ENCODE measurements at places on chromosomes 2 and 18. TPM values are rescaled to one million over a fixed set of nuclear protein-coding genes. Genes with fewer than 3 reads are reported as not detected.

The FLACC1 gene
- total RNA-seq: 0.27 TPM

The CFAP65 gene
- not detected for total RNA-seq

The HTRA2 gene
- 108 TPM for total RNA-seq

- DNase-seq: peak; percentile 42
Measured at GRCh38 chr2:75064691-75065396, 106.4 kb downstream of the POLE4 start.

The CPLX4 gene
- not detected for total RNA-seq

DNA sequence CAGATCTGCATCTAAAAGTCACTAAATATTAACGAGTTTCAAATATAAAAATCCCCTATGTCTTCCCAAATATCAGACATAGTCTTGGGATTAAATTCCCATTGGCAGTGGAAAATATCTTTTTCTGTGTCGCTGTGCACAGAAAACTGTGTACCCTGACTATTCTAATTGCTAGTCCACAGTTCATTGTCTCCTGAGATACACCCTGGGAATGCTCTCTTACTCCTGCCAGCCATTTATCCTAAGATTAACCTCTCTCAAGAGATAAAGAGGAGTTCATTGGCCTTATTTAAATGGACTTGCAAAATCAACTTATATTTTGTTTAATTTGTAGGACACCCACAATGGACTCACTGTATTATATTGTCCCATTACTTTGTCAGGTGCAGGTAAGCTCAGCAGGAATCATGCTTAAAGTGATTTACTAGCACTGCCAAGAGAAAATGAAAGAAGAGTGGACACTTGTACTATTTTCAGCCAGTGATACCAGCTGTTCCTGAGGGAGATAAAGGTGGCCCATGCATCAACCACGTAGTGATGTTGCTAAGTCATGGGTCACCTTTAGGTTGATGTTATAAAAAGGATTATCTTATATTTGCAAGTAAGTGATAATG is 553.8 kb downstream of the PIK3C3 start:
- DNase-seq: no peak

- no peak for DNase-seq
Measured at GRCh38 chr2:71333619-71334018, 2.0 kb downstream of the ZNF638 start.

DNA sequence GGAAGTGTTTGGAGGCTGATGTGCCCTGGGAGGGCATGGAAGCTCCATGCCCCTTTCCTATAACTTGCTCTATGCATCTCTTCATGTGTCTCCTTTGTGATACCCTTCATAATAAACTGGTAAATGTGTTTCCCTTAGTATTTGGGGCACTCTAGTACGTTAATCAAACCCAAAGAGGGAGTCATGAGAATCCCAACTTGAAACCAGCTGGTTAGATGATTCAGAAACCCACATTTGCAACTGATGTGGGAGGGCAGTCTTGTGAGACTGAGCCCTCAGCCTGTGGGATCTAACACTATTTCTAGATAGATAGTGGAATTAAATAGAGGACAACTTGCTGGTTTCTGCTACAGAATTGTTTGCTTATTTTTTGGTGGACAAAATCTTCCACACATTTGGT is 20.3 kb downstream of the ANKRD30B start:
- no peak for DNase-seq

DNA sequence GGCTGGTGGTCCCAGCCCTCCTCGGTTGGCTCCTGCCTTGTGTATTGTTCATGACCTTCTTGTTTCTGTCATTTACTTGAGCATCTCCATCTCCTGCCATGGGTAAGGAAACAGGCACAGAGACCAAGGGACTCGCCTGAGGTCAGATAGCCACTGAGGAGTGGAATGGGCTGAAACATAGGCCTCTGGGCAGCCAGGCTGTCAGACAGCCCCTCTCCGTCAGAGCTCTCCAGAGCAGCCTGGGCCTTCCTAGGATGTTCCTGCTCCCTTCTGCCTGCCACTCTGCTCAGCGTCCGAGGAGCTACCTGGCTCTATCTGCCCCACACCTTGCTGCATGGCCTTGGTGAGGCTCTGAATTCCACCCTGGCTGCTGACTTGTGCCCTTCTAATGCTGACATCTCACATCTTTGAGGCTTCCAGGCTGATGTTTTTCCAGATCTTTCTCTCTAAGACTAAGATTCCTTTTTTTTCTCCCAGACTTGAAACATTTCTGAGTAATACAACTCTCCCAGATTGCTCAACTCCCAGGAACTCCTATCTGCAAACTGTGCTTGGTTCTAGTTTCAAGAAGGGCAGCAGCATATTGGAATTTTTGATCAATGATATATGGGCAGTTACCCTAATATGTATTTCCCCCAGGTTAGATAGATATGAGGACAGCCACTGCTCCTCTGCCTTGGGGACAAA is 67.7 kb downstream of the MCFD2 start:
- no peak for DNase-seq

GRCh38 chr18:62073461-62074281 is 113.2 kb downstream of the PIGN start:
- no peak for DNase-seq

DNA sequence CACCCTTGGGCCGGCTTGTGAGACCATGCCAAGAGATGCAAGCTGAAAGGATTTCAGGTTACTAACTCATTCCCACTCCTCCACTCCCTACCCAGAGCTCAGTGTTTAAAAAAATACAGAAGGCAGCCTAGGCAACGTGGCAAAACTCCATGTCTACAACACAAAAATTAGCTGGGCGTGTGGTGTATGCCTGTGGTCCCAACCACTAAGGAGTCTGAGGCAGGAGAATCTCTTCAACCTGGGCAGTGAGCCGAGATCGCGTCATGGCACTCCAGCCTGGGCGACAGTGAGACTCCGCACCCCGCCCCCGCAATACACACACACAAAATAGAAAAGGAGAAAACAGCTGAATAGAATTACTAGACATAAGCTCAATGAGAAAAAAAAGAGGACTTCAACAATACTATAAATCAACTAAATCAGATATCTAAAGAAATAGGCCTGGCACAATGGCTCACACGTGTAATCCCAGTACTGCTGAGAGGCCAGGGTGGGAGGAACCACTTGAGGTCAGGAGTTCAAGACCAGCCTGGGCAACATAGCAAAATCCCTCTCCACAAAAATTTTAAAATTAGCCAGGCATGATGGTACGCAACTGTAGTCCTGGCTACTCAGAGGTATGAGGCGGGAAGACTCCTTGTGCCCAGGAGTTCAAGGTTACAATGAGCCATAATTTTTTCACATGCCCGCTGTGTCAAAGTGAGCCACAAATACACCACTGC is 10.1 kb downstream of the IWS1 start:
- DNase-seq: no peak
